ENCODE measurements at places on chromosomes 16 and 17. TPM values are rescaled to one million over a fixed set of nuclear protein-coding genes. Genes with fewer than 3 reads are reported as not detected.
A peak's percentile ranks its signal among the peaks of the same experiment; 100 is the strongest.

SLC5A11 gene
- 0.95 TPM for total RNA-seq

PTX4 gene
- total RNA-seq, result not detected

SYCE1L gene
- 8.2 TPM for total RNA-seq

WNT9B gene
- total RNA-seq, result not detected

RGS11 gene
- total RNA-seq, result 8.9 TPM

ACSM3 gene
- total RNA-seq, result 6.9 TPM

SLC16A6 gene
- total RNA-seq, result 1.0 TPM

ANKRD40CL gene
- 11.4 TPM for total RNA-seq

FBXL16 gene
- total RNA-seq, result 5.9 TPM

- H3K4me3 ChIP-seq, result peak overlapping the region; percentile 57
- peaks cover 15% of the 10 kb centered on the region for H3K4me1 ChIP-seq
- no peaks in the 10 kb centered on the region for H3K27me3 ChIP-seq
- H3K27ac ChIP-seq, result peak overlapping the region; percentile 88
Observed at GRCh38 chr17:4950075-4950745, 709 bp upstream of the ENO3 start.

- no peak overlapping the region for H3K4me3 ChIP-seq
- peaks cover 37% of the 10 kb centered on the region for H3K4me1 ChIP-seq
- no peak overlapping the region for H3K27ac ChIP-seq
- H3K27me3 ChIP-seq, result no peaks in the 10 kb centered on the region
- H3K36me3 ChIP-seq, result peaks cover 10% of the 10 kb centered on the region
Observed at GRCh38 chr17:38322156-38322779, 21.5 kb downstream of the GPR179 start.

GRCh38 chr17:82231562-82232321 is 2.9 kb downstream of the SLC16A3 start:
- no peaks in the 10 kb centered on the region for H3K27me3 ChIP-seq
- no peak overlapping the region for H3K27ac ChIP-seq
- no peaks in the 10 kb centered on the region for H3K36me3 ChIP-seq

DNA sequence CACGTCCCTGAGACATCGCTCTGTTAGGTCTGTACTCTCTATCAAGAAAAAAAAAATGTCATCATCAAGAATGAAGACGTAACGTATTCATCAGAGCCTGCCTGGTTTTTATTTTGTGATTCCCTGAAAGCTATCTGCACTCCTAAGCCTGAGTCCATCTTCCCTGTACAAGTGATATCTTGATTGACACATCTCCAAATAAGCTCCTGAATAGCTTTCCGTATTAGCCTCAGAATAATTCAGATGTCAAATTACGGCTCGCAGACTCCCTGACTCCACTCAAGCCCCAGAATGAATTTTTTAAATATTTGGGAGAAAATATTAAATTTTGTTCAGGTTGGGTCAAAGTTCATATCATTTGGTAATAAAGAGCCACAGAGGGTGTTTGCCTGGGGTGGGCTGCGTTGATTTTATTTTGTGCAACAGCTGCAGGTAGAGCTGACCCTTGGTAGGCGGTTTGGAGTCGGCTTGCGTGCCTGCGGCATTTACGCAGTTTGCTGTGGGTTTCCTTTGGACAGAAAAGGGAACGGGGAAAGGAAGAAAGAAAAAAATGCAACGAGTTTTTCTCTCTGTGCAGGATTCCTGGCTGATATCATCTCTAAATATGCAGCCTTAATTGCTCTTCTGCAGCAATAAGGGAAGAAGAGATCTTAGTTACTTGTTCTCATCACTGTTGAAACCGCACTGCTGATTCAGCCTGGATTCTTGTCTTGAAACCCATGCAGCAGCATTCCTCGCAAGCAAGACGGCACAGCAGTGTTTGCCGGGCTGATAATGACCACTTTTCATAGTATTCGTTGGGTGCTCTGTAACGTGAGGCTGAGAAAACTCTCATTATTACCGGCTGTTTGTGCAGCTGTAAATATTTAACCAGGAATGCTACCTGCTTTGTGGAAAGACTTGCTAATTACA is 114.7 kb downstream of the IRX3 start:
- peaks cover 48% of the 10 kb centered on the region for H3K4me1 ChIP-seq
- H3K36me3 ChIP-seq, result no peaks in the 10 kb centered on the region
- no peak overlapping the region for H3K27ac ChIP-seq
- no peaks in the 10 kb centered on the region for H3K27me3 ChIP-seq

DNA sequence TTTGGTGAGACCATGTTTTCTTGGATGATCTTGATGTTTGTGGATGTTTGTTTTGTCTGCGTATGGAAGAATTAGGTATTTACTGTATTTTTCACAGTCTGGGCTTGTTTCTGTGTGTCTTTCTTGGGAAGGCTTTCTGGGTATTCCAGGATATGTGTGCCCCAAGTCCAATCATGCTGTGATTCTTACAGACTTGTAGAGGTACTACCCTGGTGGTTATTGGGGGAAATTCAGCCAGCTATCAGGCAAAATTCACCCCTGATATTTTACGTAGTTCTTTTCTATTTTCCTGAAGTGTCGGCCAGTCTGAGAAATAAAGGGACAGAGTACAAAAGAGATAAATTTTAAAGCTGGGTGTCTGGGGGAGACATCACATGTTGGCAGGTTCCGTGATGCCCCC is 33.4 kb upstream of the ARL4D start:
- H3K36me3 ChIP-seq, result no peaks in the 10 kb centered on the region
- no peak for DNase-seq
- peaks cover 28% of the 10 kb centered on the region for H3K4me1 ChIP-seq
- no peak overlapping the region for H3K4me3 ChIP-seq

DNA sequence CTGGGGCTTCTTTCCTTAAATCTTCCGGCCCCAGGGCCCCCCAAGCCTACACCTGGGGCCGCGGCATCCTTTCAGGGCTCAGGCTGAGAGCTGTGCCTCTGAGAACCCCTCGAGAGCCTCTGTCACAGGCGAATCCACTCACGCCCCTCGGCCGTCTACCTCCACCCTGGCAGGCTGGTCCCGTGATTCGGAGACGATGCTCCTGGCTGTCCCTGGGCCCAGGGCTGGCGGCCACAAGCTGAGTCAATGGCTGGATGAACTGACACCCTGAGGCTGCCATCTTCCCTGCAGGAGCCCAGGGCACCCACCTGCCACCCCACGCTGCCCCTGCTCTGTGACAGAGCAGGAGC is 4.4 kb downstream of the TEPSIN start:
- peaks cover 5% of the 10 kb centered on the region for H3K36me3 ChIP-seq
- DNase-seq, result no peak
- no peak overlapping the region for H3K4me3 ChIP-seq

- H3K4me1 ChIP-seq, result no peaks in the 10 kb centered on the region
- H3K27ac ChIP-seq, result no peak overlapping the region
- H3K27me3 ChIP-seq, result no peaks in the 10 kb centered on the region
- peak; percentile 54 for DNase-seq
Observed at GRCh38 chr16:106623-107324, 28.7 kb downstream of the MPG start.

- H3K36me3 ChIP-seq, result peaks cover 2% of the 10 kb centered on the region
- no peak overlapping the region for H3K4me3 ChIP-seq
- peaks cover 2% of the 10 kb centered on the region for H3K4me1 ChIP-seq
Observed at GRCh38 chr16:46673320-46674013, 15.5 kb downstream of the VPS35 start.

DNA sequence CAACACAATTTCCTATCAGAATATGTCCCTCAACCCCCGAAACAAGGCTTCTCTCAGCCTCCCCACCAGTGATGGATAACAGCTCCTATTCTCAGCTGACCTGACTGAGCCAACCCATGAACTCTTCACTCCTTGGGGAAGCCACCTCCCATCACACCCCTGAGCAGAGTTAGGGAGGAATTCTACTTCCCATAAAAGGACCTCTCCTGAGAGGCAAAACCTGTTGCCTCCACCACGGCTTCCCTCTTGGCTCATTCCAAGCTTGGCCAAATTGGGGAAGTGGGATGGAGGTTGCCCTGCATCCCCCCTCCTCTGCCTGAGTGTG is 5.7 kb upstream of the RASL10B start:
- peaks cover under 1% of the 10 kb centered on the region for H3K4me1 ChIP-seq
- DNase-seq, result no peak

GRCh38 chr17:63335831-63336230 is 110.3 kb downstream of the CYB561 start:
- no peak overlapping the region for H3K27ac ChIP-seq
- no peaks in the 10 kb centered on the region for H3K27me3 ChIP-seq
- no peaks in the 10 kb centered on the region for H3K4me1 ChIP-seq
- H3K36me3 ChIP-seq, result no peaks in the 10 kb centered on the region
- no peak overlapping the region for H3K4me3 ChIP-seq

- no peak overlapping the region for H3K27ac ChIP-seq
- H3K4me1 ChIP-seq, result no peaks in the 10 kb centered on the region
- H3K36me3 ChIP-seq, result no peaks in the 10 kb centered on the region
- DNase-seq, result no peak
- no peak overlapping the region for H3K4me3 ChIP-seq
- no peaks in the 10 kb centered on the region for H3K27me3 ChIP-seq
Observed at GRCh38 chr16:65114527-65114926, 7.3 kb downstream of the CDH11 start.

GRCh38 chr16:50441486-50442157 is 72.8 kb upstream of the BRD7 start:
- no peaks in the 10 kb centered on the region for H3K4me1 ChIP-seq
- no peaks in the 10 kb centered on the region for H3K27me3 ChIP-seq
- no peak overlapping the region for H3K27ac ChIP-seq
- H3K36me3 ChIP-seq, result no peaks in the 10 kb centered on the region
- no peak overlapping the region for H3K4me3 ChIP-seq

- H3K4me1 ChIP-seq, result no peaks in the 10 kb centered on the region
- no peak overlapping the region for H3K4me3 ChIP-seq
- DNase-seq, result peak; percentile 51
- no peak overlapping the region for H3K27ac ChIP-seq
- H3K36me3 ChIP-seq, result no peaks in the 10 kb centered on the region
Observed at GRCh38 chr17:33750943-33751701, 458.0 kb upstream of the ASIC2 start.

DNA sequence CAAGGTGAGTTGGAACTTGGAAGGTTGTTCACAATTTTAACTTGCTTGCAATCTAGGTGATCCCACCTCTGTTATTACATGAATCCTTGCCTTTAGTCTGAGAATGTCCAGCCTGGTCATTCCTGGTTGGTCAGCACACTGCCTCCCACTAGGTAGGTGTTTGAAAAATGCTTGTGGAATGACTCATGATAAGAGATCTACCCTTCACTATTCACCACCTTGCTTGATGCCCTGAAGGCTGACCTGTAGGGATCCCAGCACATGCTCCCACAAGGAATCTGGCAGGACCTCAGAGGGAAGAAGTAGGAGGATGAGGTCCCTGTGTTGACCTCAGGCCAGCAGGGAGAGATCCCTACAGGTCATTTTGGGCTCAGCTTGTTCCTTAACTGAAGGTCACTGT is 30.2 kb upstream of the ABCA3 start:
- no peak overlapping the region for H3K27ac ChIP-seq
- DNase-seq, result no peak
- no peaks in the 10 kb centered on the region for H3K36me3 ChIP-seq
- H3K4me3 ChIP-seq, result no peak overlapping the region
- H3K27me3 ChIP-seq, result no peaks in the 10 kb centered on the region

DNA sequence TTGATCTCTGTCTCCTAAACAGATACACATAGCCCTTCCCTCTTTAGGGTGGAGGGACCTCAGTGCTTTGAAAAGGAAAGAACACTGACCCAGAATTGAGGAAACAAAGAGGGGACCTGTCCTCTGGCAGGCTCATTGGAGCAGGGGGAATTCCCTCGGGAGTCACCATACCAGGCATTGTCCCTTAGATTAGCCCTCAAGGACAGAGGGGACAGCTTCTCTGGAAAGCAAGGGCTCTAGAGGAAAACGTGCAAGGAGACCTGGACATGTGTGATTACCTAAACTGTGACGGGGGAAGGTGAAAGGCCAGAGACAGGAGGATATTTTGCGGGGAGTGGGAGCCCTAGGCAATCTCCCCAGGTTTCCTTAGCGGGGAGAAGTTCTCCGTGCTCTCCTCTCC is 7.6 kb upstream of the FZD2 start:
- no peak for DNase-seq
- H3K36me3 ChIP-seq, result no peaks in the 10 kb centered on the region
- H3K4me1 ChIP-seq, result peaks cover 65% of the 10 kb centered on the region
- H3K4me3 ChIP-seq, result no peak overlapping the region
- peak overlapping the region; percentile 28 for H3K27ac ChIP-seq
- no peaks in the 10 kb centered on the region for H3K27me3 ChIP-seq

GRCh38 chr17:57011491-57012015 is 33.6 kb downstream of the SCPEP1 start:
- no peaks in the 10 kb centered on the region for H3K36me3 ChIP-seq
- no peak for DNase-seq
- no peak overlapping the region for H3K27ac ChIP-seq
- H3K4me1 ChIP-seq, result no peaks in the 10 kb centered on the region
- H3K27me3 ChIP-seq, result no peaks in the 10 kb centered on the region

- no peak overlapping the region for H3K4me3 ChIP-seq
- peak overlapping the region; percentile 95 for H3K27ac ChIP-seq
- no peaks in the 10 kb centered on the region for H3K27me3 ChIP-seq
- H3K4me1 ChIP-seq, result peaks cover 48% of the 10 kb centered on the region
Observed at GRCh38 chr17:27889711-27890251, 3.4 kb downstream of the LYRM9 start.

DNA sequence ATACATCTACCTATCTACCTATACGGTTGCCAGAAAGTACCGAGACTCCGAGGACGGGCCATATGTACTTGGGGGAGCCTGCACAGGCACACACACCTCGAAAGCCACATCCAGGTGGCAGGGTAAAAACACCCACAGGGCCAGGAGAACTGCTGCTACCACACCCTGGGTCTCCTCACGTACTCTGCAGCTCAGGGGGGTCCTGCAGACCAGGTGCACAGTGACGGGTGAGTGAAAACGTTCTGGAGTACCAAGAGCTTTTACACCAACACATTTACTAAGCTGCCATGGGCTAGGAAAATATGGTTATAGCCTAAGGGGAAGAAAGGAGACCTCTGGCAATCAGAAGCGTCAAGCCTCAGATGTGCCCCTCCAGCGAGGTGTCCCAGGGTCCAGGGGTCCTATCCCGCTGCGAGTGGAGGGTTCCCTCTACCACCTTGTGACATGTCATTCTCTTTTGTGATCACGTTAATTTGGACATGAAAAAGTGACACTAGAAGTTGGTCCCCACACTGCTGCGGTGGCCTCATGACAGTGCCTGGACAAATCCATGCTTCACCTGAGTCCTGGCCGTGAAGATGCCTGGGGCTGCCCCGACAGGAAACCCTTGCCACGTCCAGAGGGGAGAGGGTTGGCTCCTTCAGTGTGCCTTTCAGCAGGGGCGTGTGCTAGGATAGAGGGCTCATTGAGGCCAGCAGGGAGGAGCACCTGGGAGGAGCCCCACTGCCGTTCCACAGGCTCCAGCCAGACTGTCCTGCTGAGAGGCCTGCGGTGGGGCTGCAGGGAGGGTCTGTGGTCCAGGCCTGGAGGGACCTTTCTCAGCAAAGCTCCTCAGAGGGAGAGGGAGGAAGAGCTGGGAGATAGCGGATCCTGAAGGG is 1.8 kb downstream of the CANT1 start:
- H3K4me3 ChIP-seq, result no peak overlapping the region
- peak; percentile 29 for DNase-seq
- peaks cover 39% of the 10 kb centered on the region for H3K4me1 ChIP-seq
- H3K27me3 ChIP-seq, result no peaks in the 10 kb centered on the region
- H3K36me3 ChIP-seq, result peaks cover 4% of the 10 kb centered on the region

Measured in Caco-2 (cell line).